ENCODE measurements at places on chromosomes 2 and 18.

DNA sequence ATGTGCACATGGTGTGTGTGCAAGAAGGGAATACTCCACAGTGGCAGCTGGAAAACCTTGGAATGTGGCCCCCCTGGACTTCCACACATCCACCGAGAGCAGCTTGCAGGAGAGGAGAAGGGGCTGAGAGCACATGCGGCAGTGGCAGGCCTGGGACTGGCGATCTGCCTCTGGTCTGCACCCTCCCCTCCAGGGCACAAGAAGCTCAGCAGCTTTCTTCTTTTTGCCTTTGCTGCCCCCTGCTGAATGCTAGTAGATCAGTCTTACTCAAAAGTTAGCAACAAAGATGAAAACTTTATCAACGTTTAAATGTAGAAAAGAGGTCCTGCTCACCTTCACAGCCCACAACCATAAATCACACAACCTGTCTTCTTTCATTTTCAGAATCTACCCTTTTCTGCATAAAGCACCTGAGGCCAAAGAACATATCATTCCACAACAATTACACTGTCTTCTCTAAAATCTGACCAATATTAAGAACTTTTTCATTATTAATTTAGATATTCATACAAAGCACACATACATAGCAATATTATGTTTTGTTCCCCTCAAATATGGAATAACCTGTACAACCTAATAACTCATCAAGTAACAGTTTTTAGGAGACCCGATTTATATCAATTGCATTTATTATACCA lies 34.6 kb downstream of the TGFBRAP1 start:
- DNase-seq: no peak

- no peak for DNase-seq
These were observed 53.8 kb downstream of the SS18 start for GRCh38 chr18:26036635-26037034.

DNA sequence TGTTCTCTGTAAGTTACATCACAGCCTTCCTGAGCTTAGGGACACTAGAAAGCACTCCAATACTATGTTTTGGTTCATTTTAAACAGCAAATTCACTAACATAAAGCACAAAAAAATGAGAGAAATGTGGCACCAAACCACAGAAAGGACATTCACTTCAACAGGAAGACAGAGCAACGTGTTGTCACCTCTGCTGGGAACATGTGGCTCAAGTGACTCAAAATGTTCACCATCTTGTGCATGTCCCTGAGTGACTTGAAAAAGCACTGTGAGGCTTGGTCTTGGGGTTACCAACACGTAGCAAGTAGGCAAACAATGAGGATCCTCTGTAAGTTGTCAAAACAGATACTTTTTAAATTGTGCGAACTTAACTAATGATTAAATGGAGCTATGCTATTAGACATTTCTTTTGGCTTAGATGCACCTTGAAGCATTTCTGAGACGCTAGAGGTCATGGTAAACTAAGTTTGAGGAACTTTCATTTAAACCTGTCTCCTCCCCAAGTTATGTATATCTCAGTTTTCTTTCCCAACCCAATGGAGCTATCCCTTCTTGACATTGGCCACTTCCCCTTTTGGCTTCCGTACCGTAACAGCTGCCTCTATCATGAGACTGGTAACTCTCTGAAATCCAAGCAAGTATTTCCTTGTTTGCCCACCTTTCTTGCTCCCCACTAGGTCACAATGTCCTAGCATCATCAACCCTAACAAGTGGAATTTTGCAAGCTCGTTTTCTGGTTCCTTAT lies 14.0 kb upstream of the ST6GAL2 start:
- no peak for DNase-seq

GRCh38 chr2:218329027-218329825 lies 27.4 kb upstream of the CATIP start:
- DNase-seq: no peak

- no peak for DNase-seq
These were observed 1.6 kb downstream of the AGXT start for GRCh38 chr2:240869956-240870875.

GRCh38 chr2:215357660-215358059 lies 45.8 kb downstream of the ATIC start:
- no peak for DNase-seq

DNA sequence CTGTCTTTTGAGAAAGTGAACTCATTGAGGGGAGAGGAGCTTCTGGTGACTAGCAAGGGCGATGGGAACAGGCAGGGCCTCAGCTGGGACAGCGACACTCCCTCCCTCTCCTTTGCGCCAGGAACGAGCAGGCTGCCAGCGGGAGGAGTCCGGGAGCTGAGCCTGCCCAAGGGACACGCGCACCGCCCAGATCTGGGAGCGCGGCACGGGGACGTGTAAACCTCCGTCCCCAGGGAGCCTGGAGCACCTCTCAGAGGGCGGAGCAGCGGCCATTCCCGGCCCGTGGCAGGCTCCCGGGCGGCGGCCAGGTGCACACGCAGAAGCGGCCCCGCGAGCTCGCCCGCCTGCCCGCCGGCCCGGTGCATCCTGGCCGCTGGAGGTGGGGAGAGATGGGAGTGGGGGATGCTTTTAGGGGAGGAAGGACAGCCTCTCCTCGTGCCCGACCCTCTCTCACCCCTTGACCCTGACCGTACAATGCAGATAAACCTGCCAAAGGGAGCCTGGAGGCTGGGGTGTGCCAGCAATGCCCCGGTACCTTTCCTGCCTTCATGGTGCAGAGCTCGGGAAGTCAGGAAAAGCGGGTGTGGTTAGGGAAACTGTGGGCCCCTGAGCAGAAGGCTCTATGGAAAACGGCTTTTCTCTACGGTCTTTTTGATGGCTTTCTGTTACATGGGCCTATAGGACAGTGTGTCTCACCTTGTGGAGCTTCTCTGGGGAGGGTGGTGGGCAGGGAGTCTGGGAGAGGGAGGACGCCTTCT lies 2.2 kb downstream of the AQP4 start:
- DNase-seq: no peak

DNA sequence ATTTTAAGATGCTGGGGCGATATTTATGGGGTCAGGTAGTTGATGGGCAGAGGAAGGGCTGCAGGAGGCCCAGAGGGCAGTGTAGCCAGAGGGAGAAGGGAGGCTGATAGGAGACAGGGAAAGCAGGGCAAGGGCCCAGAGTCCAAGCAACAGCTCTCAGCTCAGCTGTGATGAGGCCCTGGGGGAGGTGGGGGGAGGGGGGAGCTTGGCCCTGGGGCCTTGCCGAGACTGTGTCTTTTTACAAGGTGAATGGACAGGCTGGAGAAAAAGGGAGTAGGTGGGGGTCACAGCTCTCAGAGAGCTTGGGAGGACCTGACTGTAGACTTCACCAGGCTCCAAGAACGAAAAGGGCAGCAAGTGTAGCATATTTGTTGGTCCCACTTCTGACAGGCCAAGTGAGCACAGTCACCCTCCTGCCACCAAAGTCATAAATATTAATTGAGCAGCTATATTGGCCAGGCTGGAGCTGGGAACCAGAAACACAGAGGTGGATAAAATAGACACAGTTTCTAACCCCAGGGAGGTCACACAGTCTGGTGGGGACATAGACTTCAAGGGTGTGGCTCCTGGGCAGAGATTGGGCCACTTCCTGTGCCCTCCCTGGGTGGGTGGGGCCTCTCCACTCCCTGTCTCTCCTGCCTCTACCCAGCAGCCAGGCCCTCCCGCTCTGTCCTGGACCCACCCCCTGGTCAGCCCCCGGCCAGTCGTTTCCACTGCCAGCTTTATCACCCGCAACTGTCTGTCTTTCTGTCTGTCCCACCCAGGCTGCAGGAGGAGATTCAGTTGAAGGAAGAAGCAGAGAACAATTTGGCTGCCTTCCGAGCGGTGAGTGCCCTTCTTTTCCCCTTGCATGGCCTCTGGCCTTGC lies 1.4 kb downstream of the DES start:
- DNase-seq: no peak

GRCh38 chr2:65917986-65918385 lies 485.6 kb upstream of the SPRED2 start:
- DNase-seq: no peak

GRCh38 chr2:236657801-236658200 lies 88.2 kb downstream of the ACKR3 start:
- DNase-seq: no peak

DNA sequence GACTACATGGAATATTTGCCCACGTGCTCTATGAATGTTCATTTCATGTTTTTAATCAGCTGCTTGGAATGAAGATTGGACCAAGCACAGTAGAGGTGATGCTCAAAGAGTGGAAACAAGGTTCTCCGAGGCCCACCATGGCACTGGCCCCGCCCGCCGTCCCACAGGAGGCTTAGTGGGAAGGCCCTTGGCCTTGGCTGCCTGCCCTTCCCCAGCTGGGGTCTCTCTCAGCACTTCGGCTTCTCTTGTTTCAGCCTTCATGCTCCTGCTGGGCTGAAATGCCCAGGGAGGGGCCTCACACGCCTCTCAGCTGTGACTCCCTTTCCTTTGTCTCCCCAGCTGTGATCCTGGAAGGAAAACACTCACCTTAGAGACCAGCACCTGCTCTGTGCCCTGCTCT lies 833.2 kb downstream of the GALR1 start:
- DNase-seq: no peak

GRCh38 chr18:74196220-74197119 lies 48.1 kb downstream of the TIMM21 start:
- peak; percentile 22 for DNase-seq

GRCh38 chr2:65802298-65802942 lies 370.0 kb upstream of the SPRED2 start:
- DNase-seq: no peak

DNA sequence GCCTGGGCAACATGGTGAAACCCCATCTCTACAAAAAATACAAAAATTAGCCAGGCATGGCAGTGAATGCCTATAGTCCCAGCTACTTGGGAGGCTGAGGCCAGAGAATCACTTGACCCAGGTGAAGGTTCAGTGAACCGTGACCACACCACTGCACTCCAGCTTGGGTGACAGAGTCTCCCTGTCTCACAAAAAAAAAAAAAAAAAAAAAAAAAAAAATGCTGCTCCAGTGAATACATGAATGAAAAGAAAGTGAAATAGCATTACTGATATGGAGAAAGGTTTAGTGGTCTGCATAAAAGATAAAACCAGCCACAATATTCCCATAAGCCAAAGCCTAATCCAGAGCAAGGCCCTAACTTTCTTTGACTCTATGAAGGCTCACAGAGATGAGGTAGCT lies 44.5 kb downstream of the METTL8 start:
- DNase-seq: no peak

GRCh38 chr2:37414470-37414949 lies 70.1 kb downstream of the QPCT start:
- no peak for DNase-seq

GRCh38 chr18:23487738-23488570 lies 15.4 kb upstream of the RMC1 start:
- DNase-seq: no peak

DNA sequence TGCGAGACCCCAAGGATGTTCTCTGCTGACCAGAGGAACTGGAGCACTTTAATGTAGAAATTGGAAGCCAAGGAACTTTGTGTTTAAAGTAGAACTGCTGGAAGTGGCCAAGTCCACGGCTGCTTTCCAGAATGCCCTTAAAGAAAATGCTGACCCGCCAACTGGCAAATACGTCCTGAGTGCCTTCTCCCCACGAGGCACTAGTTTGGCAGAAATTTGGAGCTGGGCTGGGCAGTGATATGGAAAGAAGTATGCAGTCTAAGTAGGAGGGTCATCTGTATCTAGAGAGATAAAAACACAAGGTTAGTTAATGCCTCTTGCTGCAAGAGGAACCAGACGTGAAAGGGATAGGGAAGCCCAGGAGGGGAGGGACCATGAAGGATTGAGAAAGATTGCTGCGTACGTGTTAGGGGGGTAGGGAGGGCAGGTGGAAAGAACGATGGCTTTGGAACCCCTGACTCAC lies 59.3 kb upstream of the RFX8 start:
- no peak for DNase-seq

DNA sequence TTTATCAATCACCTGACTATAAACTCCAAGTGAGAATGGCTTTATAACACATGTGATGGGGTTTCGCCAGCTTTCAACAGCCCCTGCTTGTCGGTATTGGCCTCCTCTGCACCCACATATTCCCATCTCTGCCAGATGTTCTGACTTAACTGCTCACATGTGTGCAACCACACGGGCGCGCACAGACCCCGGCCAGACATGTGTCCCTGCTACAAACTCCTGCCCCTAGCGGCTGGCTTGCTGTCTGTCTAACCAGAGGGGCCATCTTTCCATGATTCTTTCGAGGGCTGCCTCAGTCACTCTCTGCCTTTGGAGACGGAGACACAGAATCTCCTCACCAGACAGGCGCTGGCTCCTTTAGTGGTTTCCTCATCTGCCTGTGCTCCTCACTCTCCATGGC lies 15.3 kb downstream of the STON1 start:
- DNase-seq: no peak

DNA sequence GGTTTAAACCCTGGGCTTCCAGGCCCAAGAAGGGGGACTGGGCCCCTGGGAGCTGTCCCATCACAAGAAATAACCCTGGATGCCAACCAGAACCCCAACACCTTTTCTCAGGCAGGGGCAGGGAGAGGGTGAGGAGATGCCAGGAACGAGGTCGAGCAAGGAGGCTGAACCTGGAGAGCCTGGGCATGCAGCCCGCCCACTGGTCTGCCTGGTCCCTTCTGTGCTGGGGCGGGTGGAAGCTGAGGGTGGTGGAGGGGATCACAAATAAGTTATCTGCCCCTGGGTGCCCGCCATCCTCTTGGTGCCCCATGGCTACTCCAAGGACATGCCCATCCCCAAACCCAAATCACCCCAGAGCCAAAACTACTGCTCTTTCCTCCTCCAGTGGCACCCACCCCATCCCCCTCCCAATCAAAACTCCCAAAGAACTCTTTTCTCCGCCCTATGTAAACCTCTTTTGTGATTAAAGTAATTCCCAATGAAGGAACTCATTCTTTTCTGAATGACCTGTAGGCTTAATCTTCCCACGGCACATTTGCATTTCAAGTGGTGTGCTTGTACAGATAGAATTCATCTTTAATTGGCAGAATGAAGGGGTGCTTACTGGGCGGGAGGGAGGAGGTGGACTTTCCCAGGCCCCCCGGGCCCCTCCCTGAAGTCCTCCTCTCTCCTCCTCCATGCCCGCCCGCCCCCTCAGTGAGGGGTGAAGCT lies 47.9 kb downstream of the EFR3B start:
- no peak for DNase-seq

DNA sequence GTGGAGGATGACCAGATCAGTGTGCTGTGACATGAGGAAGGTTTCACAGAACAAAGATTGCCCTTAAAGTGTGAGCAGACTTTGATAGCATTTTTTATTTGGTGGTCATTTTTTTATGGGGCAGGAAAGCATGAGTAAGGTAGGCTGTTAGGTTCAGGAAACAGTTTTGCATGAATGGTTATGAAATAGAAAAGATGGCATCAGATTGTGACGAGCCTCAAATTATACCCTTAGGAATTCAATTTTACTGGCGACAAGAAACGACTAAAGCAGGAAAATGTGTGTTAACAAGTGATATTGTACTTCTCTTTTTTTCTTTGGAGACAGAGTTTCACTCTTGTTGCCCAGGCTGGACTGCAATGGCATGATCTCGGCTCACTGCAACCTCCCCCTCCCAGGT lies 44.7 kb downstream of the PIK3C3 start:
- no peak for DNase-seq

DNA sequence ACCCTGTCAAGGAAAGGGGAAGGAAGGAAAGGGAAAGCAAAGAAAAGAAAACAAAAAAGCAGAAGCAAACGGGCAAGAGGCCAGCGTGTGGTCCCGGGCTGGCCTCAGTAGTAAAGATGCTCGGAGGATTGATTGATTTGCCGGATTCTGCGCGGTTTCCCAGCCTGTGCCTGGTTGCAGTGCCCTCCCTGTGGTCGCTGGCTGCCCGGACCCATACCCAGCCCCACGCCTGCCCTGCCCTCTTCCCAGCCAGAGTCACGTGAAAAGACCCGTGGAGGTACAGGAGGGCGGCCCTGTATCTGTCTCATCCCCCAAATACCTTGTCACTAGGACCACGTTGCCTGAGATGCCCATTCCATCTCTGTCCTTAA lies 55.1 kb upstream of the IMP4 start:
- no peak for DNase-seq

- no peak for DNase-seq
These were observed 21.6 kb downstream of the METAP1D start for GRCh38 chr2:172021074-172021931.
